ENCODE measurements at places on chromosomes 1 and 21.

GRCh38 chr1:180530501-180530900, 28.1 kb upstream of the ACBD6 start:
- DNase-seq = no peak

DNA sequence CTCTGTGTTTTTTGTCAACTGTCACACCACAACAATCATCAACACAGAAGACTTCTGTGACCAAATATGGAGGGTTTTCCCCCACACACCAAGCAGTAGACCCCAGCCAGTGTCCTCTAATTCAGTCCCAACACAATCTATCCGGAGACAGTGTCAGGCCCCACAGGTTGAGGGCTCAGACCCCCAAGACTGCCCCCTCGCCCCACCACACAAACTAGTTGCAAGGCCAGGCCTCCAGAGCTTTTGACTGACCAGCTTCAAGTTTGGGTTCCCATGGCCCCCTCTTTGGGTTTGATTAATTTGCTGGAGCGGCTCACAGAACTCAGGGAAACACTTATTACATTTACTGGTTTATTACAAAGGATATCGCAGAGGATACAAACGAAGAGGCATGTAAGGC, 37.2 kb downstream of the NEK2 start:
- DNase-seq = no peak

DNA sequence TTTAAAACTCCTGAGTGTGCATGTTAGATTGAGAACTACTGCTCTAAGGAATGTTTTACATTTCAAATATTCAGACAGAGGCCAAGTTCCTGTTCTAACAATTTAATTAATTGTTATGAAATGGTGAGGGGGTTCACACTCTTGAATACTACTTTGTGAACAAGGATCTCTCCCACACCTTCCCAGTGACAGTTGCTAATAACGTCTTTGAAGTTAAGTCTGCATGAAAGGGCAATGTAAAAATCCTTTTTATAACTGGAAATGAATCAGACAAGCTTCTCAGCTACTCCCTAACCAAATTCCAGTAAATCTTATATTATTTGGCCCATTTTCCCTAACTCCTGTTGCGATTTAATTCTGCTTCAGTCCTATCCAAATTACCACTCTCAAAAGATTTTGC, 828.5 kb upstream of the ADAMTS5 start:
- DNase-seq = no peak

DNA sequence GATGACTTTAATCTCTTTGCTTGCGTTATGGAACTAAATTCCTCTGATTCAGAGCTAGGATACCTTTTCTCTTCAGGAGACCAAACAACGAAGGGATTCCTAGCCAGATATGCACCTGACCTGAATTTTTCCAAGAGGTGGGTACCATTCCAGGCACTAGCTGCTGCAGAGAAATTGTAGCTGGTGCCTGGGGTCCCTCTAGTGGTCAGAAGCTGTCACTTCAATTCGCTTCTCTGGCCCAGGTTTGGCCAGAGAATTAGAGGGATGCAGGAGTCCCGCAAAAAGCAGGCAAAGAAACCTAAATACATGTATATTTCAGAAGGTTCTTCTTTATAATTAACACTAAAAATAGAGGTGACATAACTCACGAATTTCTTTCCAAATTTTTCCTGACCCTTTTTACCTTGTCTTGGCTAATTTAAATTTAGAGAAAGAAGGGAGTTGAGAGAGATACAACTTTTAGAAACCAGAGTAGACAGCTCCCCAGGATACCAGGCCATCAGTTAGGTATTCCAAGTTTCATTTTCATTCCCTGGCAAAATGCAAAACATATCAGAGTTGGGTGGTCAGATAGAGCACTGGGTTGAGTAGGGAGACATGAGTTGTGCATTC, 9.6 kb downstream of the ACKR1 start:
- no peak for DNase-seq

DNA sequence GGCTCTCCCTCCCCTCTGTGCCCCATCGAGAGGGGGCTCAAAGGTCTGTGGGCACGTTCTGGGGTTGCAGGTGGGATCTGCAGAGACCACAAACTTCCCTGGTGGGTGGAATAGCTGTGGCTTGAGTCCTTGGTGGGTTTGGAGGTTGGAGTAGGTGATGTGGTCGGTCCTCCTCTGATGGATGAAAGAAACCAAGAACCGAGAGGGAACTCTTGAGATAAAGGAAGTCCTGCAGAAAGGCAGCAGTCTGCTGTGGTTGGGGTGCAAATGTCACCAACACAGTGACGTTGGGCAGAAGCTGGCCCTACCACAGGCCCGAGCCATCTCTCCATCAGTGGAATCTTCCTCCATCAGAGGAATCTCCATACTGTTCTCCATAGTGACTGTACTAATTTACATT, 171.8 kb downstream of the FCRL5 start:
- no peak for DNase-seq

DNA sequence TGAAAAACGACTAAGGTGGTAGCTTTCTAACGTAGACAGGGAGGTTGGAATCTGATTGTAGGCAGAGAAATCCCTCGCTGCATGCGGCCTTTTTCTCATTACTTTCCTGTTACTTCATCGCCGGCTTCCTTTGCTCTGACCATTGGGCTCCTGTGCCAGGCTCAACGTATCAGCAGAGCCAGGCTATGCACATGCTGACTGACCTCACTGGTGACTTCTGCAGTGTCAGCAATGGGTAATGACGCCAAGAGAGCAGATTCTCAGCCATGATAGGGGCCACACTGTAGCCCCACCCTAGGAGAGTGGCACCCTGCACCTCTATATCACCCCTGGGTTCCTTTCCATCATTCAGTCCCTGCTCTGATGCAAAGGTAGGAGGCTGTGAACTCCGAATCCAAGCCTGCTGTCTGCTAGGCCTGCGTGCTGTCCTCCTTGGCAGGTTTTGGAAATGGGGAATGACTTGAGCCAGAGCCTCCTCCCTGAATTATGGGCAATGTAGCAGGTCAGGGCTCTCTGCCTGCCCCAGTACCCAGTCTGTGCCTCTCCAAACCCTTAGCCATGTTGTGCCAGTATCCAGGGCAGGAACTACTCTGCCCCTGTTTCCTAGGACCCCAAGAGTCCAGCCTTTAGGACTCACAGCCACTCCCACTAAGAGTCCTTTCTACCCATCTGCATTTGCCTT, 11.4 kb downstream of the PPFIA4 start:
- DNase-seq = no peak

DNA sequence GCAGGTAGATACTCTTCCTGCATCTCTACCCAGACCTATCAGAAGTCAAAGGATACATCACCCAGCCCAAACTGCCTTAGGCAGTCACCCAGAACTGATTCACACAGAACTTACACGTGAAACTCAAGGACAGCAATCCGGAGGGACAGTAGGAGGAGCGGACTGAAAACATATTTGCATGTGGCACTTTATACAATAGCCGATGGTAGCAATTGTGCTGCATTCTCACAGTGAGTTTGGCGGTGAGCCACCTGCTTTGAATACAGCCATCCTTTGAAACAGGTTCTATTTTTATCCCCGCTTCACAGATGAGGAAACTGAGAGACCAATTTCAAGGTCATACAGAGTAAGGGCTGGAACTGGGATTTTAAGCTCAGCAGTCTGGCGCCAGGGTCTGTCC, 69.5 kb downstream of the EDEM3 start:
- DNase-seq = no peak

DNA sequence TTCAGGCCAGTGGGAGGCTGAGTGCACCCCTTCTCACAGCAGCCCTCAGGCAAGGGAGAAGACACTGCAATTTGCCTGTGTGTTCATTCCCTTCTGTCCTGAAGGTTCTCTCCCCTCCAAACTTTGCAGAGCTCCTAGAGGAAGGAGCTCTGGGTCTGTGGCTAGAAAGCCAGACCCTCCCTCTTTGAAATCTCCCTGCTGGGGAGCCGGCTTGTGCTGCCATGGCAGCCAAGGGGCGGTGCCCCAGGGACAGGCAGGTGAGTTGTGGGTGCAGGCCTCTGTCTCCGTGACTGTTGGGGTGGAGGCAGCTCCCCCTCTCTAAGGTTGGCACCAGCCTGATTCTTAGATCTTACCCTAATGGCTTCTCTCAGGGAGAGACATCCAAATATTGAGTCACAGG, 53.0 kb downstream of the OLFML2B start:
- no peak for DNase-seq

DNA sequence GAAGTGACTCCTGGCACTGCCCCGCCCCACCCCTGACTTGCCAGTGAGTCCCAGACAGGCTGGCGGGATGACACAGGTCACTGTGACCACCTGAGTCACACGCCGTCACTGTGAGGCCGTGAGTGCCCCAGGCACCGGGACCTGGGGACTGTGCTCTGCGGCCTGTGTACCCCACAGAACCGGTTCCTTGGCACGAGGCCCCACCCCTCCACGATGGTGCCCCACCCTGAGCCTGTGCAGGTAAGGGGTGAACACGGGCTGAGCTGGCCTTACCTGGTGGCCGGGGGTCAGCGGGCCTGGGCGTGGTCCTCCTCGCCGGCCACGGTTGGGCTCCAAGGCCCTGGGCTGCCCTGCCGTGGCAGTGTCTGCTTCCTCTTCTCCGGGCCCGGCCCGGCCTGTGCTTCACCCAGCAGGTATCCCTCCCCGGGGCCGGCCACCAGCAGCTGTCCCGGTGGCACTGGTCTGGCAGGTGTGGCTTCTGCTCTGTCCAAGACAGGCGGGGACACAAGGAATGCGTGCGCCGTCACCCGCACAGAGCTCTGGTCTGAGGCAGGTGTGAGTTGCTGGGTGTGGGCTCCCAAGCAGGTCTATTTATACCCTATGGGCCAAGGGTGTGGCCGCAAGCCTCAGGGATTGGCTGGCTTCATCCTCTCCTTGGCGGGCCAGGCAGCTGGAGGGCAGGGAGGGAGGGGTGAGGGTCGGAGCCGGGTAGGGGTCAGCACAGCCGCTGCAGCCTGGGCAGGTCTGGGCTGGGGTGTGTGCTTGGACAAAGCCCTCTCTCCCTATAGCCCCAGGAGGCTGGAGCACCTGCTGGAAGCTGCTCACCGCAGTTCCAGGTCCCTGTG, at the start of gene RNF223:
TSS of gene RNF223 (minus strand) at position 564 of the 845 bp plus-strand sequence. CDS start 1,740 bp downstream, outside the sequence.
- DNase-seq = no peak

- DNase-seq = no peak
Measured at GRCh38 chr1:240912821-240913220, 300.9 kb upstream of the GREM2 start.

- no peak for DNase-seq
Measured at GRCh38 chr1:6776895-6777294, 8.4 kb upstream of the CAMTA1 start.

GRCh38 chr1:194069168-194069830, 882.9 kb upstream of the B3GALT2 start:
- no peak for DNase-seq

DNA sequence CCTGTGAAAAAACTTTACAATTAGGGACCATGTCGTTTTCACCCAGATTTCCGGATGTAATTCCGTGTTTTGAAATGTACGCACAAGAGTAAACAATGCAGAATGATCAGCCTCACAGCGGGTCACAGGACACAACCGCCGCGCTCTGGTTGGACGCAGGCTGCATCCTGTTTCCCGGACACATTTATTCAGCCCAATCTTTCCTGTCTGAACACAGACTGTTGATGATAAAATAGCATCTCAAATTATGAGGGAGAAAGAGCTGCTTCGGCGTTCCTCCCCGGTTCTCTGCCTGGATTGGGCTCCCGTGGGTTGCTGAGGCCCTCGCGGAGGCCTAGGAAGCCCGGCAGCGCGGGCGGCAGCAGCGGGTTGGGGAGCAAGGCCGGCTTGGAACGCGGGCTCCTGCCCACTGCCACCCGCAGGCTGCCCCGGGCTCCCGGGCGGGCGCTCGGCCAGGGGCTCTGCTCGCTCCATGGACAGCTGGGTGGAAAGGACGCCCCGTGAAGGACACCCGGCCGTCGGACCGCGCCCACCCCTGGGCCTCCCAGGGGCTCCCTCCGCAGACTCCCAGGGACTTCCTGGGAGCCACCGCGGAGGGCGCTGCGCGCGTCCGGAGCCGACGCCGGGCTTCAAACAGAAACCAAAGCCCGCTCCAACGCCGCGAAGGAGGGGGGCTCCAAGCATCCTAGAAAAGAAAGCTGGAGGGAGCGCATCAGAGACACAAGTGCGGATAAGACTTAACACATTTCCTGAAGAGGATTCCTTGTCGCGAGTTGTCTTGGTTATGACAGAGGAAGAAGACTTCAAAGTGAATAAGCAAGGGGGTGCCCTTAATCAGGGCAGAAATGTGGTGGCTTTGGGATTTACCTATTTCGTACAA, 122.3 kb downstream of the ESRRG start:
- no peak for DNase-seq

DNA sequence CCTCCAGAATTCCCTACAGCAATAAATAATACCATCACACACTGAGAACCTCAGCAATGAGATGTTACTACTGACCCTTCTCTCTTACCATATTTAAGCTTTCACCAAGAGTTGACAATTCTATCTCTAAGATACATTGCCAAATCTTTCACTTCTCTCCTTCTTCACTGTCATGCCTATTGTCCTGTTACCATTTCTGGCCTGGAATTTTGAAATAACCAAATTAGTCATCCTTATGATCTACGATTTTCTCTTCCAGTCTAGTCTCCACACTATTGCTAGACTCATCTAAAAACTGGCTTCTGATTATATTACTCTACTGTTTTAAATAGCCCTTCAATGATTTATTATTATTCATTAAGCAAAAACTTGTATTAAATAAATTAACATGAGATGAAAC, 656.1 kb upstream of the ADGRL4 start:
- DNase-seq = no peak

DNA sequence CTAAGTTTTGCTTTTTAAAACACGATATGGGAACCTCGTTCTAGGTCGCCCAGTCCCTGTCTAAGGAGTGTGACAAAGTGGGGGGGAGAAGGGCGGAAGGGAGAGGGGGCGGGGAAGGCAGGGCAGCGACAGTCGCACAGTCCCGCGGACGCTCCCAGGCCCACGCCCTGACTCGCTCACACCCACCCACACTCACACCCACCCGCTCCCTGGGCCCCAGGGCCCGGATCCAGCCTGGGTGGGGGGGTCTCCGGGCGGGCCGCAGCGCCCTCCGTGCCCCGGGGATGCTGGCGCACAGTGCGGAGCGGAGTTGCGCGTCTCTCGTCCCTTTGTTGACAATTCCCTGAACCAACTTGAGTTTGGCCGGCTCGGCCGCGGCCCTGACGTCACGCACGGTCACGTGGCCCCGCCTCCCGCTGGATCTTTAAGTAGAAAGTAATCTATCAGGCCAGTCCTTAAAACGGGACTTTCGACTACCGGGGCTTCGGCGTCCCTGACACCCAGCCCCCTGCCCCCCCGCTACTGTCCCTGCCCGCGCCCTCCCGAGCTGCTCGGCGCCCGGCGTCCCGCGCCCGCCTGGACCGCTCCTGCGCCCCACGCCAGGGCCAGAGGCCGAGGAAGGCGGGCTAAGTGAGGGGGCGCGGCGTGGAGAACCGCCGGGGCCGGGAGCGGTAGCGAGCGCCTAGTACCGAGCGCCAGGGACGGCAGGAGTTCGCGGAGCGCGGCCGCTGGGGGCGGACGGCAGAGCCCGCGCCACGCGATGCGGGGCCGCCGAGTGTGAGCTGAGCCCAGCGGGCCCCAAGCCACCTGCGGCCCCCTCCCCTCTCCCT, at the start of gene FOXD3:
TSS of gene FOXD3 (plus strand) at position 454 of the 830 bp plus-strand sequence. CDS start 492 bp downstream, outside the sequence.
- no peak for DNase-seq

- DNase-seq = no peak
Measured at GRCh38 chr1:30868833-30869435, 39.6 kb downstream of the SDC3 start.
